ENCODE measurements at places on chromosomes 5 and 9.
A peak's percentile ranks its signal among the peaks of the same experiment; 100 is the strongest.

DNA sequence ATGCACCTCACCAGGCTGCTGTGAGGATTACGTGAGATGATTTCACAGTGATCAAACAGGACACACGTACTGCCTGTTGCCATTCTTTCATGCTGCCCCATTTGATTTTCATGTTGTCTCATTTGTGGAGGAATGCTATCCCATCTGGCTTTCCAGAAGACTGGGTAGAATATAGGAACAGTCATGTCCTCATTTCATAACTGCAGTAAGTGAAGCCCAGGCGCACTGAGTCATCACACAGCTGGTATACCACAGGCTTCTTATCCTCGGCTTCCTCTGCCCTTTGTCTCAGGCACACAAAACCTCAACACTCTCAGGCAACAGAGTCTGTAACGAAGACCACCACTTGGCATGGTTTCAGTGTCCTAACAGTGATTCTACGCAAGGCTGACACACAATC, 62.3 kb downstream of the LHFPL2 start:
- peak; percentile 32 for DNase-seq

DNA sequence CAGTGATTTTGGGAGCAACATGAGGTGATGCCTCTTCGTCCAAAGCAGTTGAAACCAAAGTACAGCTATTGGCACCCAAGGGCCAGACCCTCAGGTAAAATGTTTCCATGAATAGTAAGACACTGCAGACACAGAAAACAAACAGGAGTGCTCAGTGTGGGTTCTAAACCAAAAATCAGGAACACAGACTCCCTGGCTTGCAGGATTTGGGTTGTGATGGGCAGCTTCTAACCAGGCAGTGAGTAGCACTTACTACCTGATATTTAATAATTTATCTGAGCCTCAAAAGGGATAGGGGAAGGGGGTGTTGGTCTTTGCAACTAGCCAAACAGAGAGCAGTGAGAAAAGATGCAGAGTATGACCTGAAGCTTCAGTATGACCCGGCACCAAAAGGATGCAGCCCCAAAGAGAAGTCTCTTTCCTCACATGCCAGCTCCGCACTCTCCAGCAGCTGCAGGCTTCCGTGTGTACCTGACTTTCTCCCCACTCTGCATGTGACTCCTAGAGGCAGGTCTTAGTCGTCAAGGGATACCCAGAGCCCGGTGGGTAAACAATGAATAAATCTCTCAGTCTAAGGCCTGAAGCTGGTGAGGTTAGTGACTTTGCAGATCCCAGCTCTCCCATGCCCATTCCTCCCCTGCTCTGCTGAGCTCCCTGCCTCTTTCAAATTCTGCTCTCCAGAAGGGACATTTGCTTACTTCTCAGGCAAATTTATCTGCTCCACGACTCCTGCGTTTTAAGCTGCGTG, 105.4 kb upstream of the SPOCK1 start:
- no peak for DNase-seq

DNA sequence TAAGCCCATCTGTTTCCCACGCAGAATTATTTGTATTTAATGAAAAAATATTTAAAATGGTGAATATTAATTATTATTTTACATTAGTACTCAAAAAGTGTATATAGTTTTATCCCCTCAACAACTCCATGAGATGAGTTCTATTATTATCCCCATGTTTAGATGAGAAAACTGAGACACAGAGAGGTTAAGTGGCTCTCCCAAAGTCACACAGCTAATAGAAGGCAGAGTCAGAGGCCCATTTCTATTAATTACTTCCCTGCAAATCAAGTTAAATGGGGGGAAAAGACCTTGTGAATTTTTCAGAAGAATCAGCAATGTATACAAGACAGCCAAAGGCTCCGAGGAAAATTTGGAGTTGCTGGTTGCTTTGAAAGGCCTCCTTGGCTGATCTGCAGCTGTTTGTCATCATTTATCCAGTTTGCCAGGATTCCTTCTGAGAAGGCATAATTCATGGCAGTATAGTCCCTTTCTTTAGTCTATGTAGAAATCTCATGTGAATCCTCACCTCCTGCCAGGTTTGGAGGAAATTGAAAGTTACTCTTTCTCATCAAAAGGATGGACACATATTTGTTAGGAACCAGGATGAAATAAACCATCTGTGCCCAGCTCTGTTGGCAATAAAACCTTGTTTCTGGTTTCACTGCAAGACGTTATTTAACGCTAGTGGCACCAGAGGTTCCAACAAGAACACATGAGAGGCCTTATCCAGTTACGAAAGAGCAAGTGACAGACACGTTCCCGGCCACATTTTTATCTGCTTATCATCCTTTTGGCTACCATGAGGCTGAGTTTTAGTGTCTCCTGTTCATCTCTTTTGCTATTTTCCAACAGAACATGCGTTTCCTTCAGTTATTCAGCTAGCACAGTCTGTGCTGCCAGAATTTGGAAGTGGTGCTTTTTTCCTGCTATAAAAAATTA, 621 bp downstream of the FYB1 start:
- DNase-seq = no peak

DNA sequence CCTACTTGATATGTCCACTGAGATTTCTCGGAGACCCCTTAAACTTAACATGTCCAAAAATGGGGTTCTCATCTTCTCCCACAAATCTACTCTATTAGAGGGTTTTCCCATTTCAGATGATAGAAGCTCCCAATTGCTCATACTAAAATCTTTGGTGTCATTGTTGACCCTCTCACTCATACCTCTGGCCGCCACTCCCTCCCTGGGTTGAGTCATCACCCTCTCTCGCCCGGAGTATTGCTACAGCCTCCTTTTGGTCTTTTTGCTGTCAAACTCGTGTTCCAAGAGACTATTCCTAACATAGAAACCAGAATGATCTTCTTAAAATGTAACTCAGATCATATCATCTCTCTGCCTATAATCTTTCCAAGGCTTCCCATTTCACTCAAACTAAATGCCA, 91.0 kb upstream of the GNAQ start:
- DNase-seq = no peak

- DNase-seq = no peak
These were observed 32.3 kb downstream of the HK3 start for GRCh38 chr5:176866707-176867310.

DNA sequence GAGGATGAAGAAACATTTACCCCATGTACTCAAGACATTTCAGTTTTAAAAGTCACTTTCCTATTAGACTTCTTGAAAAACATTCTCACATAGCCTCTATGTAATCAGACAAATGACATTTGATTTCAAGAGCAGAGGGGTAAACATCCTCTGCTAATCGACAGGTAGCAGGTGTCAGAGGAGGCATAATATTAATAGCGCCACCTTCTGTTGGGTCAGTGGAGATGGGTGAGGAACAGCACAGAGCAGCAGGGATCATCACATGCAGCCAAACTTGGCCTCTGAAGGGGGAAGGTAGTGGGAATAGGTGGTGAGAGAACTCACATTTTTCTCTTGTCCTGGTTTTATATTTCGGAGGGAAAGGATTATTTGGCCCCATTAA, 3.3 kb upstream of the LSM11 start:
- DNase-seq = no peak

DNA sequence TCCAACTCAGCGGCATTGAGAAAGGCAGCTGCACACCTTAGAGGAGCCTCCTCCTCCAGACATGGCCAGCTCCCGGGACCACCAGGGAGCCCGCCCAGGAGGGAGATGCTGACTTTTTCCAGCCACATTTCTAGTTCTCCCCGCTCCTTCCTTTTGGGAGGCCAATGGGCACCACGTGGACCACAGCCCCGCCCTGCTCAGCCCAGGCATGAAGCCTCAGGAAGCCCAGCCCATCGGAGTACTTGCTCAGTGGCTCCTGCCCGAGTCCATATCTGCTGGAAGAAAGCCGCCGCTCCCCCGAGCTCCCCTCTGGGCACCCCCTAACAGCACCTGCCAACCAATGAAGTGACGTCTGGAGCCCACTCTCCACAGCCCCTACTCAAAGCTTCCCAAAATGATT, 52.4 kb downstream of the SMIM23 start:
- no peak for DNase-seq

- no peak for DNase-seq
These were observed 101.8 kb downstream of the PCSK1 start for GRCh38 chr5:96331210-96331609.

DNA sequence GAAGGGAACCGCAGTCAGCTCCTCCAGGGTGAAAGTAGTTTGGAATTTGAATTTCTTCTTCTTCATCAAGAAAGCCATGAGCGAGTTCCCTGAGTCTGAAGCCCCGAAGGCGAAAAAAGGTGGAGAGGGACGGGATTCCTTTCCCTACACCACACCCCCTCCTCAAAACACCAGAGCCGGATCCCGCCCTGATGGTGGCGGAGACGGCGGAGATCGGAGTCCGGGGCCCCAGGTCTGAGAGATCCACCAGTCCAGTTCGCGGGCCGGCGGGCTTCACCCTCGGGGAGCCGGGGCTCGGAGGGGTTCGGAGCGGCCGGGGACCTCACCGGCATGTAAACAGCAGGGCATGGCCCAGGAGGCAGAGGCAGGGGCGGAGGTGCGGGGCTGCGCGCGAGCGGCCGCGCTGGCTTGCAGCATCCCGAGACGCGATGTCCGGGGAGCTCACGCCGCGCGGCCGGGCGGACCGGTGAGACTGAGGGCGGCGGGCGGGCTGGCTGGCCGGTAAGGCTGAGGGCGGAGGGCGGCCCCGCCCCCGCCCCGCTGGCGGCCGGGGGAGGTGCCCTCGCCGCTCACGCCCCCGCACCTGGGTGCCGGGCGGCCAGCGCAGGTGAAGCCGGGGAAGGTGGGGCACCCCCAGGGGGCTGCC, 606 bp downstream of the EEIG1 start:
- peak; percentile 59 for DNase-seq

GRCh38 chr9:35258660-35259474, 97.1 kb downstream of the UNC13B start:
- DNase-seq = peak; percentile 53

DNA sequence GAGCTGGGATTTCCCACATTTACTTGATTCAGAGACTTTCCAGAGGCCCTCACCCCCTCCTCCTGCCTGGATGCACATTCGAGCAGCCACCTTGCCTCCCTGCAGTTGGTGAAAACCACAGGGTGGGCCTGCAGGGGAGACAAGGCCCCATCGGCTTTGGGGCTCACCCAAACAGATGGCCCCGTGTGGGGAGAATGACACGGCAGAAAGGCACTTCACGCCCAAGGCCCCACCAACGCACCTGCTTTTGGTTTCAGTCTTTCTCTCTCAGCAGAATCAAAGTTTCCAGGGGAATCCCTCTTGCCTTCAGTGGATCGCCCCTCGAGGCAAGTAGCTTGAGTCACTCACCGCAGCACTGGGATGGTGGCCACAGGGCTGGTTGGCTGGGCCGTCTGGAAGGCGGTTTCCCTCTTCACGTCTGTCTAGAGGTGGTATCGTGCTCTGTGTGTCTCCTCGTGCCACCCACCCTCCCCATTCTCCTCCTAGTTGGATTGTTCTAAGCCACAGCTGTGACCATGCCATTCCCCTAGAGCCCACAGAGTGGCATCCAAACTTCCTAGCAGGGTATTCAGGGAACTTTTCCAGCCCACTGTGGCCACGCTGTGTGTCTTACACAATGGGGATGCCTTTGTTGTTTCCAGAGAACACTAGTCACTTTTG, 31.8 kb downstream of the SEC61B start:
- peak; percentile 91 for DNase-seq

- no peak for DNase-seq
These were observed 159.5 kb upstream of the SHB start for GRCh38 chr9:38228331-38229103.

GRCh38 chr5:73440262-73440661, 8.3 kb downstream of the FOXD1 start:
- no peak for DNase-seq

DNA sequence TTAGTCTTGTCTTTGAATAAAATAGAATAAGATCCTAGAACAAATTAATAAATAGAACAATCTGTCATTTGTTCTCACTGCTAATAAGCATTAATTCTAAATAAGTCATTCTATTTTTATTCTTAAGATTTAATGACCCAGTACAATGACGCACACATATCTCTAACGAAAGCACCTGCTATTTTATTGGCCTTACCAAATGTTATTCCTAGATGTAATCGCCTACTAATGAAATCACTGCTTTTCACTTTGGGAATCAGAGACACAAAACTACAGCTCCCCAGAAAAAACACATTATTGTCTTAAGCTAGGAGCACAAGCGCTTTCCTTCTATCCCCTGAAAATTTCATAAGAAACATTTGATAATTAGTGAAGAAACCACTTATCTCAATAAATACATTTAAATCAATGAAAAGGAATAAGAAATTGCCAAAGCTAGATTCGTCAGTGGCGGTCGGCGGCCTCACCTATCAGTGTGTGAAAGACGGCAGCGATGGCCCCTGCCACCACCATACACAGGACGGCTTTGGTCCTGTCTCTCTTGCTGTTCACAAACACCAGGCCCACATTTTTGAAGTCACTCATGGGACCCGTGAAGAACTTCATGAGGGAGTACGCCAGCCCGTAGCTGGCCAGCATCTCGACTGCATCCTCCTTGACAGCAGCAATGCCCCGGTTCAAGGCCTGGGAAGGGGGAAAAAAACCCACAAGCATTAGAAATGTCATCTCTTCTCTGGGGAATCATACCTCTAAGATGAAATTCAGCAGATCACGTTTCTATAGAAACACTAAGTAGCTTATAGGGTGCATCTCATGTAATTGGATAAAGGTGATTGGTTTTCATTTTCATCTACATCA, 102.8 kb downstream of the ANKH start:
- no peak for DNase-seq

DNA sequence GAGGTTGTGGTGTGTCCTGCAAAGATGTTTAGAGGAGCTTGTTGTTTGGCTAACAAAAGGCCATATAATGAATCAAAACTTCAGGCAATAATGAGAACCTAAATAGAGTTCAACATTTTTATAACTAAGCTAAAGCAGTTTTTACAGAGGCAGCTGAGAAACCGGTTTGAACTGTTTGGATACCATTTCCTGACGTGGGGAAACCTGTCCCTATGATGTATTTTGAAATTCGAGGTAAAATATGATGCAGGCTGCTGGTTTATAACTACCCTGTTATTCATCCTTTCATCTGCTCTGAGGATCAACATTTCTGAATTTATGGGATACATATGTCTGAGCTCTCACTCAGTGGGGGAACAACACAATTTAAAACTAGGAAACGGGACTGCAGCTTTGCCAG, 289.5 kb upstream of the IRX2 start:
- DNase-seq = no peak

DNA sequence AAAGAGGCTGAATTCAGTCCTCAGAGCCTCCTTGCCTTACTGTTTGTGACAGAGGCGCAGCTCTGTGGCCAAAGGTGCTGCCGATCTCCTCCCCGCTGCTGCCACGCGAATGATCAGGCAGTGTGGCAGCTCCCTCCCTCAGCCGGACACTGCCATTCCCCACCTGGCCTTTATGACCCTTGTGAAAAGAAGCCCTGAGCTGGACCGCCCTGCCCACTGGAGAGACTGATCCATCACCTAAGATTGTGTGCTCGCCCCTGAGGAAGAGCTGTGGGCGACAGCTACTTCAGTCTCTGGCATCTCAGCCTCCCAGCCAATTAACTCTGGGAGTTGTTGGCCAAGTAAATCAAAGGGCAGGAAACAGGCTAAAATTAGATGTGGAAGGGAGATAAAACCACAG, 90.9 kb downstream of the CARTPT start:
- DNase-seq = no peak
